Muscle of leg (tissue), 16 donors: ENCODE measurements at places on chromosomes 7 and 10. TPM values are rescaled to one million over a fixed set of nuclear protein-coding genes. Genes with fewer than 3 reads are reported as not detected.

DNA sequence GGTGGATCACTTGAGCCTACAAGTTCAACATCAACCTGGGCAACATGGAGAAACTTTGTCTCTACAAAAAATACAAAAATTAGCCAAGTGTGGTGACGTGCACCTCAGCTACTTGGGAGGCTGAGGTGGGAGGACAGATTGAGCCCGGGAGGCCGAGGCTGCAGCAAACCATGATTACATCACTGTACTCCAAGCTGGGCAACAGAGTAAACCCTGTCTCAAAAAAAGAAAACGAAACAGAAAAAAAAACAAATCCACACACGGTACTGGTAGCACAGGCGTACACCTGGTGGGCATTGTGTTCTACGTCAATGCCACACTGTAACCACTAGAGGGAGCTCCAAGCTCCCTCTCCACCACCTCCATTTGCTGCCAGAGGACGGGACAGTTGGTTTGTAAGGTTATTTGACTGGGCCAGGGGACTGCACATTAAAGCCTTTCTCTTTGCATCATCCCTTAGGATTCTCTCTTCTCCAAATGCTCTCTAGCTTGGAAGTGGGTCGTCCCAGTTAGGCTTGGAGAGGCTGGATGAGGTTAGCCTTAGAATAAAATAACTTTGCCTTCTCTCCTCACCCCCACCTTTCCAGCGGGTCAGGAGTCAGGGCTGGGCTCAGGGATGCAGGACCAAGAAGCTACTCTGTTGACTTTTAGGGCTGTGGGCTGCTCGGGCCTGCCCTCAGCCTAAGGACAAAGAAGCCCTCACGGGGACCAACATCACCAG is 130.8 kb downstream of the SORBS1 start:
- DNase-seq = peak; percentile 83

The AGR2 gene
- total RNA-seq = 7.2 TPM

The MNX1 gene
- not detected for total RNA-seq

The NANOS1 gene
- total RNA-seq = 3.7 TPM
